Activated CD4-positive, CD25-positive, alpha-beta regulatory T cell treated with anti-CD3 and anti-CD28 coated beads, Interleukin-2, amount 50 U/mL, for 72 hours (primary cell): ENCODE measurements at places on chromosomes 2 and 18.
A peak's percentile ranks its signal among the peaks of the same experiment; 100 is the strongest.

- no peak for DNase-seq
Observed at GRCh38 chr2:223635080-223635479, 32.9 kb upstream of the SCG2 start.

- no peak for DNase-seq
Observed at GRCh38 chr2:177117755-177118154, 94.8 kb upstream of the HNRNPA3 start.

- no peak for DNase-seq
Observed at GRCh38 chr2:37786854-37787253, 115.4 kb upstream of the CDC42EP3 start.

- DNase-seq = no peak
Observed at GRCh38 chr18:79396431-79397246, 909 bp downstream of the NFATC1 start.

DNA sequence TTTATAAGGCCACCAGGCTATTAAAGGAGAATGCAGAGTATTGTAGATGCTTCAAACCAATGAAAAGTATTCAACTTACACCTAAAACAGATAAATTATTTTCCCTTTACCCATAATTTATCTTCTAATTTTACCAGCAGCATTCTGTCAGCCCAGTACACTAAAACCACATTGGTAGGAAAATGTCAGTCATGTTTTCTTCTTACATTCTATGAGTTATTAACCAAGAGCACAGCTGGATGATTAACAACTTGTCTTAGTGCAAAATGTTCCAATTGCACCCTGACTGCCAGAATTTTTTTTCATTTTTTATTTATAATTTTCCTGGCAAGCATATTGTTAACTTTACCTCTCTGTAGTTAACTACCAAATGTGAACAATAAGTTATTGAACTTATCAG lies 79.0 kb upstream of the WDR75 start:
- no peak for DNase-seq

DNA sequence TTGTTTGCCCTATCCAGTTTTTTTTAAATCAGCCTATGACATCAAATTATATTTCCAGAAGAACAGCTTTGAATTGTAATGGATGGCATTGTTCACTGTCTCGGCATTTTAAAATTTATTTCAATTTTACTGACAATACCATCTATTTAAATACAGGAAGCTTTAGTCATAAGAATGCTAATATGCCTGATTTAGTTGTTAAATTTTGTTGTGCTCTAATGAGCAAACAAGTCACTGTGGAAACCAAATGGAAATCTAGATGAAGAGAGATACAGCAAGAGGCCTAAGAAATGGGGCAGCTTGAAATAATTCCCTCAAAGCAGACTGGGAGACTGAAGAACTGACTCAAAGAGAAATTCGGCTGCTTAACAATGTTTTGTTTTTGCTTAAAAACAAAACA lies 76.8 kb downstream of the OSBPL6 start:
- DNase-seq = no peak

- no peak for DNase-seq
Observed at GRCh38 chr2:99836690-99837605, 305.4 kb downstream of the AFF3 start.

DNA sequence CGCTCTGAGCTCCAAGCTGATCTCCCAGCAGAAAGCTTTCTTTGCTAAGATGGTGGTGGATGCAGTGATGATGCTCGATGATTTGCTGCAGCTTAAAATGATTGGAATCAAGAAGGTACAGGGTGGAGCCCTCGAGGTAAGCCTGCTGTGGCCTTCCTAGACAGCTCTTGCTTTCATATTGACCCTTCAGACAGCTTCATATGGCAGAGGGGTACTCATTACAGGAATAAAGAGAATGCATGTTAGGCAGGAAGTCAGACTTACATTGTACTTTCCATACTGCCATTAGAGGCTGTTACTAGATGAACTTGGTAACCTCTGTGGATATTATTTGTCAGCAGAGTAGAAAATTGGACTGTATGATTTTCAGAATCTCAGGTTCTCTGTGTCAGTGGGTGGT lies 10.5 kb downstream of the CCT7 start:
- no peak for DNase-seq

DNA sequence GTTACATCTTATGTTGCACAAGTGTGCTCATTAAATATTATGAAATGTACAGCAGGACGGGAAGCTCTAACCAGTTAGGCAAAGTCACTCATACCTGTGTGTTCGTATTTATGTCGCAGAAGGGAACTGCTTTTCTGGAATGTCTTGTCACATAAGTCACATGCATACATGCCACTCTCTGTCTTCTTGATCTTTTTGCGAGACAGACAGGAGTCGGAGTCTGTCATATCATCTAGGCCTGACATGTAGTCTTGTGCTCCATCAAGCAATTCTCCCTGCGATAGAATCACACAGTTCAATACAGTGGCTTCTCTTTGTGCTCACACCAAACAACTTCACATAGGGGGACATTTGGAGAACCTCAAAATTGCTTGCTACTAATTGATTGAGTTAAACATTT lies 123.6 kb downstream of the ZEB2 start:
- DNase-seq = no peak

GRCh38 chr2:55901941-55902340 lies 21.6 kb downstream of the EFEMP1 start:
- no peak for DNase-seq

DNA sequence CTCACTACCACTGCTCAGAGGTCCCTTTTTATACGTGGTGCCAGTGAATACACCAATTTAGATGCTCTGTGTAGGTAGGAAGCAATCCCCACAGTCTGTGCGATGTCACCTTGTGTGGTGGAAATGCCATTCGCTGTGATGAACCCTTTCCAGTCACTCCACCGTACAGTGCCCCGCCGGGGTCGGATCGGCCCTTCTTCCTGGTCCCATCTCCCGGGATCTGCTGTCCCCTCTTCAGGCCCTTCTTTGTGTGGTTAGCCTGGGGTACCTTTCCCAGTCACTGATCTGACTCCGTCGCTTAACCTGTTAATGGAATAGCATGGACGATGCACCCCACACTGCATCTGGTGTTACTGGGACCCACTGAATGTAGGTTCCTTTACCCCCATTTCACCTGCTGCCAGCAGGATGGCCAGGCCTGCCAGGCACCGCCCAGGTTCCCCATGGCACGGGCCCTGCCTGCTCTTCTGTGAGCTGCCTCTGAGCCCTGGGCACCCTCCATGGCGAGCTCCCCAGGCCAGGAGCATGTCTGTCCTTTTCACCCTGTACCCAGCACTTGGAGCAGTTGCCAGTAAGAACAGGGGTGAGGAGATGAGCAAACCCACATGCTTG lies 18.0 kb downstream of the TWIST2 start:
- DNase-seq = no peak

DNA sequence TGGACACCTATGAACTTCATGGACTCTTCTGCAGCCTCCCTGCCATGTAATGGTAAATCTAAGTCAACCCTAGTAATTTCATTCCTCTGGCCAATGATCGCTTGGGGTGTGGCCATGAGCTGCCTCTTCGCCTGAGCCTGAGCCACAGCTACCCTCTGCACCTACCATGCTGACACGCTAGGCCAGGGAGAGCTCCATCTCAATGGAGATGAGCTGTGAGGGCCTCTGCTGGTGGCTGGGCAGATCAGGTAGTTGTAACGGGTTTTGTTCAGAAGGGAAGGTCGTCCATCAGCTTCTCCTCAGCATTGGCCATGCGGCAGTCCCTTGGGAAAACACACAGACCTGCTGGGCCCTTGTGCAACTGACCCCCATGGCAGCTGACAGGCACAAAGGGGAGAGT lies 24.4 kb downstream of the MPHOSPH10 start:
- no peak for DNase-seq

GRCh38 chr2:219575566-219576504 lies 3.7 kb downstream of the INHA start:
- no peak for DNase-seq

- DNase-seq = peak; percentile 37
Observed at GRCh38 chr18:58887613-58887963, 22.9 kb downstream of the ZNF532 start.

- DNase-seq = no peak
Observed at GRCh38 chr2:57759131-57759530, 287.5 kb upstream of the VRK2 start.

- DNase-seq = no peak
Observed at GRCh38 chr18:77608807-77609206, 359.2 kb downstream of the GALR1 start.

DNA sequence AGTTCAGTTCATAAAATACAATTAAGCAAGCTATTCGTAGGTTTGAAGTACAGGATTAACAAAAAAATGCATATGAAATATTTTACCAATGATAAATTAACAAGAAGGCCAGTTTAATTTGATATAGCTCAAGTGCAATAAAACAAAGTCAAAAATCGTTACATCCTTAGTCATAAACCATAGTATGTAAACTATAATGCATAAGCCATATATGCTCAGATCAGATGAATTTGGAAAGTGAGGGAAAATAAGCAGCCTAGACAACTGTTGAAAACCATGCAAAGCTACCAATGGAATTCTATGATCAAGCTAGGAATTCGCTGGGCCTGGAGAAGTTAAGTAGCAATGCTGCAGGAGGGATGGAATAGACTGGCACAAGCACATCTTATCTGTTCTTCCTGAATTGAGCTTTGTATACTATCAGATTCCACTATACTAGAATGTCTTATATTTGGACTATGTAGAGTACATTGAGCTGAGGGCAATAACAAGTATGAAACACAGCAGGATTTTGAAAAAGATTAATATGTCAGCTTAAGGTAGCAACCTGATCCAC lies 682.0 kb downstream of the IRS1 start:
- no peak for DNase-seq

GRCh38 chr2:24164416-24164973 lies 10.4 kb upstream of the FAM228A start:
- DNase-seq = peak; percentile 34

- no peak for DNase-seq
Observed at GRCh38 chr18:61833978-61834377, 58.8 kb downstream of the RNF152 start.

DNA sequence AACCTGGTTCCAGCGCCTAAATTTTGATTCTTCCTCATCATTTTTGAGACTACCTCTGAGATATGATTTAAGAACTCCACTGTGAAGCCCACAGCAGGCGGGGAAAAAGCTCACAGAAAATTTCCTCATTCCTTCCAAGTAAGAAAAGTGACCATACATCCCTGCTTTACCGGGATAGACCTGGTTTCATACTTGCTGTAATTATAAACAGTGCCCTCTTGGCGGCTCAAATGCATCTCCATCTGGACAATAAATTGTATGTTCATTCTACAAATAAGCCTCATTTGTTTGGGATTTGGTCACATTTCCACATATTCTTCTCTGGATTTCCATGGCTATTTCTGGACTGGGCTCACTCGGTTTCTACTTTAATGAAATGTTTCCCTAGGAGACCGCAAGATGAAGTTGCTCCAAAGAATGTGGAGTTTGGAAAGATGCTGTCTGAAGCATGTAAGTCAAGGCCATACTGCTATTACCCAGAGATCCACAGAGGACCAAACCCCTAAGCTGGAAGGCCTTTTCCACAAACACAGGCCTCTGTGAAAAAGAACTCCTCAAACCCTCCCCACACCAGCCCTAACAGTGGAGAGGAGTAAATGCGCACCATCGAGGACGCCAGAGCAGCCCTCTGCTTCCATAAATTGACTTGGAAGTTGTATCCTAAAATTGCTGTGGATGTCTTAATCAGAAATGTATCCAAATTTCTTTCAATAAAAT lies 13.9 kb downstream of the STAT1 start:
- DNase-seq = no peak

DNA sequence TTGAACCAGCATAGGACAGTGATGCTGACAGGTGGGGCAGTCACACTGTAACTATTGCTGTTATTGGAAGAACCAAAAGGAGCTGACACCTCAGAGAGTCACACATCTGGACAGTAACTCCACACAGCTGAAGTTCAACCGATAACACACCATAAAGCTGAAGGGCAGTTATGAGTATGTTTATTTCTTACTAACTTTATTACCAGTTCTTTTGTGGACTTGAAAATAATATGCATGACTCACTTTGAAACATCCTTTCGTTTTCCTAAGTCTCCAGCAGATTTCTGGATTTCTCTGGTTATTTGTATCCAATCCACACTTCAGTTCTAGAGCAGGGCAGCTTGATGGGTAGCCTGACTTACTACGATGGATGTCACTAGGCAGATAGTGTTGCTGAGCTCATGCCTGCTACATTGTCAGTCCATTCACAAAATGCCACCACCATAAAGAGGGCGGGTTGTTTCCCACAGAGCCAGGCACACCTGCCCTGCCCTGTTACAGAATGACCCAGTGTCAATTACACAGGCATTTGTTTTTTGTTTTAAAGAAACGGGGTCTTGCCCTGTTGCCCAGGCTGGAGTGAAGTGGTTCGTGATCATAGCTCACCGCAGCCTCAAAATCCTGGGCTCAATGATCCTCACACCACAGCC lies 8.4 kb upstream of the AGBL5 start:
- DNase-seq = no peak

- DNase-seq = no peak
Observed at GRCh38 chr2:44430342-44430741, 68.6 kb downstream of the CAMKMT start.

DNA sequence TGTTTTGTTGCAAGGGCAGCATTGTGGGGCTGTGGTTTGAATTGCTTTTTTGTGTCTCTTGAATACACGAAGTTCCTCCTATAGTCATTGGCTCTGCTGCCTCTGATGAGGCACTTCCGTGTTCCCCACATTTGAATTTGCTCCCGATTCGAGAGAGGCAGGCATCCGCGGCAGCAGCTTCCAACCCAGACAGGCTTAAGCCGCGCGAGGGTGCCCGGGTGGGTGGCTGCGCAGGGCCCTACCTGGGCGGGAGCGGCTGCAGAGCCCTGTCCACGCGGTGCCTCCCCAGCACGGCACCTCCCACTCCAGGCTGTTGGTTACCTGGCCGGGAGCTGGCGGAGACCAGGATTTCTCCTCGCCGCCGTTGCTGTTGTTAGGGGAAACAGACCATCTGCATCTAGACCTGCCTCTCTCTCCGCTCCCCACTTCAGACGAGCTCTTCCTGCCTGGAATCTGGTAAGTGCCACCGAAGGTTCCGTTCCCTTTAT lies 151.3 kb downstream of the NEDD4L start:
- no peak for DNase-seq

DNA sequence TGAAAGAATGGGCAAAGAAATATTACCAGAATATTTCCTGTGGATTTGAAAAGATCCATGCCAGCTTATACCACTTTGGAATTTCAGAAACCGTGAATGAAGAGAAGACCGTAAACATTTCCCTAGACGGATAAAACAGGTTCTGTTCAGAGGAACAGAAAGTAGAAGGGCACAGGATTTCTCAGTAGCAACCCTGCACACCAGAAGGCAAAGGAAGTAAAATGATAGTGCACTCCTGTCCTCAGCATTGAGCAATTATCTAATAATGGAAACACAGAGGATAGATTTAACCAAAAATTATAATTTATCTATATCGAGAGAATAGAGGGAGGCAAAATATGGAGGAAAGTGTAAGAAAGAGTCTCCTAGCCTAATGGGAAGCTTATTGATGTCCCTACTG lies 87.0 kb upstream of the ITGA6 start:
- DNase-seq = no peak

DNA sequence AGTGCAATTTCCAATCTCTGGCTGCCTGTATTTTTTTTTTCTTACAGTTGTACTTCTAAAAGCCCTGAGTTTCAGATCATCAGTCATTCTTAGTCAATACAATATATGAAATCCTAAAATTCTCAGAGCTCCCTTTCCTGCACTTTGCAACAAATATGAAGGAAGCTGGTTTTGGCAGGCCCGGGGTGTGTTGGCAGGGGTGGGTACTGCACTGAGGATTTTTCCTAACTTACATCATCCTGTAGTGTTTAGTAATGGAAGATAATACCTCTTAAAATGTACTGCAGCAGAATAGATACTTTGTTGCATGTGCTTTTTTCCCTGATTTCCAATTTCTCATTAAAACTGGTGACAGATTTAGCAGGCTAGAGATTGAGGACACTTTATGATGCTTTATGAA lies 374.6 kb downstream of the PTH2R start:
- DNase-seq = no peak
